Non-pigmented ciliary epithelial cell (primary cell): ENCODE measurements at places on chromosomes 3 and 15.

GRCh38 chr3:189685860-189686259 lies 54.7 kb downstream of the TP63 start:
- DNase-seq, result peak; percentile 66

DNA sequence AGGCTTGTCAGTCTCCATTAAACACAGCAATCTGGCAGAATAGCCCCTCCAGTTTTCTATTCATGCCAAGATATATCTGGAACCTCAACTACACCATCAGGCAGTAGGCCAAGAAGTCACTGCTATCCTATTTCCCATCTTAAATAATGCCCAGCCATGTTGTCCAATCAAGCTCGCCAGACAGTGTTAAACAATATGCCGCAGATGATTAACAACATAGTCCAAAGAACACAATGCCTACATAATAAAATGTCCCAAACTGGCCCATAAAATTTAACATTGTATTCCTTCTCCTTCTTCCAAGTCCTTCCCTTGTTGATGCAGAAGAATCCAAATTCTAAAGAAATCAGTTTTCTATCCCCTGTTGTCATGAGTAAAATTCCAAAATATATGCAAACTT lies 427.4 kb upstream of the PPP2R3A start:
- no peak for DNase-seq

GRCh38 chr15:70379938-70380883 lies 282.5 kb upstream of the TLE3 start:
- no peak for DNase-seq

DNA sequence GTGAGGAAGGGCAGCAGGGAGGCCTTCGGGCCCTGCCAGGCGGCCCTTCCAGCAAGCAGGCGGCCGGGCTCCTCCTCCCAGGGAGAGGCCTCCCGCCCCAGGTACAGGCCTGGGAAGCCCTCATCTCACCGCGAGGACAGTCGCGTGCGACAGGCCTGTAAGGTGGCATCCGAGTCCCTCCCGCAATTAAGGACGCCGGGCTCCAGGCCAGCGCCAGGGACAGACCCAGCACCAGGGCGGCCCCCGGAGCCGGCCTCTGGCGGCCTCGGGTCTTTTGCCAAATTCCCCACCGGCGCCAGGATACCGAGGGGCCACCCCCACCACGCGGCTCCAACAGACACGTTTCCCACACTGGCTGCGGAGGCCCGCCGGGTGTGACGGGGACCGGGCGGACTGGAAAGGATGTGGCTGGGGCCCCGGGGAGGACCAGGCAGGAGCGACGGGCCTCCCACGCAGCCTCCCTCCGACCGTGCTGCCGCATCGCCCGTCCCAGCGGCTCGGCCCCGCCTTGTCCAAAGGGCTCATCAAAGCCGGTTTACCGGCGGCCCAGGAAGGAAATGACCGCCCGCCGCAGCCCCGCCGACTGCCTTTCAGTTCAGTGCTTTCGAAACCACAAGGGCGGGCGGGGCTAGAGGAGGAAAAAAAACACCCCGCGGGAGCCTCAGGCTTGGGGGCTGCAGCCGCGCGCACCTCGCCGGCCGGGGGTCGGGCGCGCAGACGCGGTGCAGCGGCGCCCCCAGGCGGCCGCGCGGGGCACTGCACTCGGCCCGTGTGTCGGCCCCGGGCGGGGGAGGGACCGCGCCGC lies 11.3 kb downstream of the XXYLT1 start:
- DNase-seq, result no peak

GRCh38 chr3:481680-482079 lies 285.1 kb downstream of the CHL1 start:
- DNase-seq, result no peak

GRCh38 chr3:107928084-107928445 lies 162.8 kb downstream of the CD47 start:
- no peak for DNase-seq

GRCh38 chr3:151818361-151818760 lies 4.4 kb downstream of the AADAC start:
- no peak for DNase-seq

GRCh38 chr3:11803977-11804892 lies 42.5 kb downstream of the TAMM41 start:
- no peak for DNase-seq

DNA sequence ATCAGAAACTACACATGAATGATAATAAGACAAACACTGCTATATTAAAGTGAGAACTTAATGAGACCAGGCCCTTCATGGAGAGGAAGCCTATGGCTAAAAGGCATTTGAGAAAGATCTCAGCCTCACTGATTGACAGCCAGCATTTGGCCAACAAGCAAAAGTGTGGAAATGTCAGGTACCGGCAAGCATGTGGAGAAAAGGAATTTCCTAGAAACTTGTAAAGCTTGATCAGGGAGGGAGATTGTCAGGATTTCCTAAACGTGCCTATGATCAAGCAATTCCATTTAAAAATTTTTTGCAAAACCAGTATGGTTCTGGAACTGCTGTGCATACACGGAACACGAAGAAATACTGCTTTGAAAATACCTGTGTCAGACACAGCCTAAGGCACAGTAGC lies 220.3 kb upstream of the ATP10A start:
- DNase-seq, result no peak

DNA sequence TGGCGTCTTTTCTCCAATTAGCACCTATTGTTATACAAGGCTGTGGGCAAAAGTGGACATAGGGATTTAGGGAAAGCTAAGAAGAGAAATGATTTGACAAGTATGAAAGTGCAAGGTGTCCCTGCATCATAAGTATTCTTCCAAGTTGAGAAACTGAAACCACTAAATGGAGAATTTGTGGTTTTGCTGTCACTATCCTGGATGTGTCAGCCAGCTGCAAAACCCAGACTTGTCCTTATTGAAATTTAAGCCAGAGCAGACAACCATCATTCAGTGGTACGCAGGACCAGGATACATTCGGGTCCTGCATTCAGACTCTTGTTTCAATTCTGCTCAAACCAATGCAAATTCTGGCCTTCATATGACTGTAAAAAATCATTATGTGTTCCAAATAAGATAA lies 384.8 kb upstream of the TGFBR2 start:
- no peak for DNase-seq

DNA sequence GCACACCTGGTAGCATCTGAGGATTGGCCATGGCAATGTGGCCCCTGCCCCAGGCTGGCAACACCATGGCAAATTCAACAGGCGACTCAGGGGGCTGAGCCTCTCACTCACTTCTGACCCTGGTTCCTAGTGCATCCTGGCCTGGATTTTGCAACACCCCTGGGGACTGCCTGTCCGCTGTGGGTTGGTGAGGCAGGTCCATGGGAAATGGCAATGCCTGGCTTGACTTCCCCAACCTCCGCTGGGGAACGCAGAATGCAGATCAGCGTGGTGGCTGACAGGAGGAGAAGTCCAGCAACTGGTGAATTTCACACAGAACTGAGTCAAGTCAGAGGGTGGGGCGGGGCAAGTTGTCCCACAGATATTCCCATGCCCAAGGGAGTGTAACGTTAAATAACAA lies 3.9 kb upstream of the PSTPIP1 start:
- no peak for DNase-seq

DNA sequence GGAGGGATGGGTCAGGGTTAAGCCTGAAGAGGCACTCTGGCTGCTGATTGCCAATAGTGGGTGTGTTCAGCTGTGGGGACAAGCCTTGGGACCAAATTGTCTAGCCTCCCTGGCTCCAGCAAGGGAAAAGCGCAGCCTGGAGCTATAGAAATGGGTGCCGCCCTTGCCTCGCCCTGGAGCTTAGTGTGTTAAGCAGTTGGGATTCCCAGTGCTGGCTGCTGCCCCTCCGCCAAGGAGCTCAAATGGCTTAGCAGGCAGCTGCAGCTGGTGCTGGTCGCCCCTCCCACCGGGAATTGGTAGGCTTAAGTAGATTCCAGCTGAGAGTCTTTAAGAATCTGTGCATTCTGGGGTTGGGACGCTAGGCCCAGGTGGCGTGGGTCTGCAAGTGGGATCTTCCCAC lies 662.9 kb upstream of the TBL1XR1 start:
- DNase-seq, result no peak

GRCh38 chr3:45546716-45547701 lies 47.5 kb upstream of the LIMD1 start:
- no peak for DNase-seq

- DNase-seq, result no peak
These were observed 27.3 kb upstream of the ABI3BP start for GRCh38 chr3:101020351-101021015.

- no peak for DNase-seq
These were observed 7.9 kb upstream of the WDR6 start for GRCh38 chr3:48999085-48999858.

DNA sequence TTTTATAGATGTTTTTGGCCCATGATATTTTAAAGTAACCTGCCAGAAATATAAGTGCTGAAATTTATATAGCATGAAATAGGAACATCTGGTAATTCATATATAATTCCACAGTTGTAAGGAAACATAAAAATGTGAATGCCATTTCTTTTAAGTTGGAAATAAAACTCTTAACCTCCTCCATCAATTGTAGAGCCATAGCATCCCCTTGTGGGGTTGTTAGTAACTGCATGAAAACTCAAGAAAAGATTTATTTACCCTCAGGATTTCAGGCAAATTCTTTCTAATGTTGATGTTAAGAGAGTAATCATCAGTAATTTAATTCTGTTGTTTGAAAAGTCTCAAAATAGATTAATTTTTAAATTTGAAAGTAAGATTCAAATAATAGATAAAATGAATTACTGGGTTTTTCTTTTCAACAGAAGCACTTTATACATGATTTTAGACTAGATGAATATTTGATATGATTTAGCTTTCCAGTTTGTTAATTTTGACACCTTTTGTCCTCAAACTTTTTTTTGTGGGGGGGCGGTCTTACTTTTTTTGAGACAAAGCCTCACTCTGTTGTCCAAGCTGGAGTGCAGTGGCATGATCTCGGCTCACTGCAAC lies 74.7 kb downstream of the RASA2 start:
- peak; percentile 44 for DNase-seq

- DNase-seq, result no peak
These were observed 210.8 kb downstream of the STT3B start for GRCh38 chr3:31743331-31744089.

DNA sequence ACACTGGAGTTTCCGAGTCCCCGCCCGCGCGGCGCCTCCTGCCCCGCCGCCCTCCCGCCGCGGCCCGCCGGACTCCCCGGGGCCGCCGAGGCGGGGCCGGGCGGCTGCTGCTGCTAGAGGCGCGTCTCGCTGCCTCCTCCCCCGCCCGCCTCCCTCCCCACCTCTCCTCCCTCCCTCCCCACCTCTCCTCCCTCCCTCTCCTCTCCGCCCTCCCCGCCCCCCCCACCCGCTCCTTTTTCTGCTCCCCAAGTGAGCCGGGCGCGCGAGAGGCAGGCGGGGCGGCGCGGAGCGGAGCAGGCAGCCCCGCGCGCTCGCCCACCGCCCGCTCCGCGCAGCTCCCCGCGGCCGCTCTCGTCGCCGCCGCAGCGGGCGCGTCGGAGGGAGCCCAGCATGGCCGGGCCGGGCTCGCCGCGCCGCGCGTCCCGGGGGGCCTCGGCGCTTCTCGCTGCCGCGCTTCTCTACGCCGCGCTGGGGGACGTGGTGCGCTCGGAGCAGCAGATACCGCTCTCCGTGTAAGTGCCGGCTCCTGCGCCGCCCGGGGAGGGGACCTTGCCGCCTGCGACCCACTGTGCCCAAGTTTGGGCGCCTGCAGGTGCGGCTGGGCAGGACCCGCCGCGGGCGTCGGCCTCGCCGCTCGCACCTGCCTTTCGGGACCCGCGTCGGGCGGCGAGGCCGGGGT lies at the start of gene CACNA2D3:
Gene CACNA2D3 (plus strand): TSS at position 229 of the 679 bp plus-strand sequence.
- no peak for DNase-seq

- no peak for DNase-seq
These were observed 53.2 kb downstream of the OXNAD1 start for GRCh38 chr3:16318176-16318575.

DNA sequence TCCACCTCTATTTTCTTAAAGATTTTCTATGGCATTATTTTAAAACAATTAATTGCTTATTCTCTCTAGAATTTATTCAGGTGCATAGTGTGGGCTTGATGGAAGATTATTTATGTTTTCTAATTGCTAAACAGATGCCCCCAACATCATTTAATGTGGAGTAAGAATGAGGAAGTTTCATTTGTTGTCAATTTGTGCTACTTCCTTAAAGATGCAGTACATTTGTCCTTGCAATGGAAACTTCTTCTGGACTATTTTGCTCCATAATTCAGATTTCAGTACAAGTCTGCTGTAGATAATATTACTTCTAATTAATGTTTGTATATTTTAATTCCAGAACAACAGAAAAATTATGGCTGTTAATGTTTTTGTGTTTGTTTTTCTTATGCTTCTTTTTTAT lies 104.8 kb downstream of the TGFBR2 start:
- no peak for DNase-seq

- peak; percentile 2 for DNase-seq
These were observed 283.8 kb downstream of the ZPLD1 start for GRCh38 chr3:102718651-102719050.

- DNase-seq, result no peak
These were observed 52.7 kb upstream of the DCBLD2 start for GRCh38 chr3:98954242-98954641.

DNA sequence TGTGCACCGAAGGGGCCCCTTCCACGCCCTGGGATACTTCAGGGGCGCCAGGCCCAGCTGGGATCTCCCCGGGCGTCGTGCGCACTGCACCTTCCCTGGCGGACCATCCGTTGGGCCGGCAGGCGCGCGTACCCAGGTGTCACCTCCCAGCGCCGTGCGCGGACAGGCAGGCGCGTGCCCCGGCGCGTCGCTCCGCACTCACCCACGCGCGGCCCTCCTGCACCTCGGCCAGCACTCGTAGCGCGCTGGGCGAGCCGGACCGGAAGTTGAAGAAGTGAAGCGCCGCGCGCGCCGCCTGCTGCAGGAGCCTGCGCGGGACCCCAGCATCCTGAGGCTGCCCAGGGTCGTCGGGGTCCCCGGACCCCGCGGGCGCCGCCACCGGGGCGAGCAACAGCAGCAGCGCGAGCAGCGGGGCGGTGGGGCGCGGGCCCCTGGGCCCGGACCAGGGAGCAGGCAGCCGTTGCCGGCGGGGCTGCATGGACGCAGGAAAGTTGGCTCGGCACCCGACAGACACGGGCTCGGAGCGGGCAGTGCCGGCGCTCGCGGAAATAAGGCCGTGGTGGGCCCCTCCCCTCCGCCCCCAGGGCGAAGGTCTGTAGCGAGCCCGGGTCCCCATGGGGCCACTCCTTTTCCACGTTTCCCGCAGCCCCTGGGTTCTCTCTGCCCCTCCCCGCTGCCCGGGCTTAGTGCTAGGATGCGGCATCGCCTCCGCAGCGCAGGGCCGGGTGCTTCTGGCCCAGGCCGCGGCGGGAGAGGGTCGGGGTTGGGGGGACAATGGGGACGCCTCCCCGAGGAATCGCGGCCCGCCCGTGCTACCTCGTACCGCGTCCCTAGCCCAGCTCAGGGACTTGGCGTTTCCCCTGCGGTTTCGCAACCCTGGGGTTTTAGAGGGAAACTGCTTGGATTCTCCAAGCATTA lies at the start of gene RARRES1:
Gene RARRES1 (minus strand): TSS at position 520 of the 918 bp plus-strand sequence. CDS start 42 bp downstream, at position 478.
- no peak for DNase-seq

DNA sequence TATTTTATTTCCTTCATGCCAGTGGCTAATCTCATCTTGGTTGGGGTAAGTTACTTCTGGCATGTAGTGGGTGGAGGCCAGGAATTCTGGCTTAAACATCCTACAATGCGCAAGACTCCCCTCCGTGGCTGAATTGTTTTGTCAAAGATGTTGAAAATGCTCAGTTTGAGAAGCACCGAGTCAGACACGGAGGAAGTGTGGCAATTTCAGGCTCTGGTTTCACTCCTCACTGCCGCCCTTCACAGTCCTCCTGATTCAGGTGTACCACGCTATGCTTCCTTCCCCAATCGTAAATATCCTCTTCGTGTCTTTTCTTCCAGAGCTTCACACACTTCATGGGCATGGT lies 150.7 kb downstream of the OPA1 start:
- no peak for DNase-seq
